Stimulated activated naive CD4-positive, alpha-beta T cell (primary cell): ENCODE measurements at places on chromosomes 5 and 9.

DNA sequence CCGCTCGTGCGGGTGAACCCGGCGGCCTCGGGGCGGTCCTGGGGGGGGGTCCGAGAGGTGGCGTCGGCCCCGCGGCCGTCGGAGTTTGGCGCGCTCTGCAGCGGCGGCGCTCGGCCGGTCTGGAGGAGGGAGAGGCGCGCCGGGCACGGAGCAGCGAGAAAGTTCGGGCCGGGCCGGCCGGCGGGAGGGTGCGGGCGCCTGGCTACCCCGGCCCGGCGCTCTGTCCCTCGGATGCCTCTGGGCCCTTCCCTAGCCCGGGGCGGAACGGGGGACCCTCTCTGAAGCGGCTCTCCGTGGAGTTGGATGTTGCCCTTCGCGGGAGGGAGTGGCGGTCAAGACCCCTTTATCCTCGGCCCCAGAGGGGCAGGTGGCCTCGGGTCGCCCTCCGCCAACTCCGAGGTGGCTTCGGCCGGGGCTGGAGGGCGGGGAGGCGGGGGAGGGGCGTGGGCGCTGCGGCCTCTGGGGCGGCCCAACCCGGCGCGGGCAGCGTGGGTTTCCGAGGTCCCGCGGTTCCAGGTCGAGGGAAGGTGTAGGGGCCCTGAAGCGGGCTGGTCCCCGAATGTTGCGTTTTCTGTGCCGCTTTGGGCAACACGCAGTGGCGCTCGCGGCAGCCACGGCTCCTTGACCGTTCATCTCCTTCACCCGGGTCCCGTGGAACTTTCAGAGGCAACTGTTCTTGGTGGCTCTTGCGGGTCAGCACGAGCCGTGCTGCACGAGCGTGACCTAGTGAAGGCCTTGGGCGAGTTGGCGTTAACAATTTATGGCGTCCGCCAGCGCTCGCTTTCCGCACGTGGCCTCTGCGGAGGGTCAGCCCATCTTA is 290.5 kb downstream of the DOCK8 start:
- peak; percentile 44 for DNase-seq

- no peak for DNase-seq
Measured at GRCh38 chr9:4540425-4540824, 50.2 kb downstream of the SLC1A1 start.

GRCh38 chr9:19976226-19976625 is 187.4 kb upstream of the SLC24A2 start:
- DNase-seq, result peak; percentile 50

DNA sequence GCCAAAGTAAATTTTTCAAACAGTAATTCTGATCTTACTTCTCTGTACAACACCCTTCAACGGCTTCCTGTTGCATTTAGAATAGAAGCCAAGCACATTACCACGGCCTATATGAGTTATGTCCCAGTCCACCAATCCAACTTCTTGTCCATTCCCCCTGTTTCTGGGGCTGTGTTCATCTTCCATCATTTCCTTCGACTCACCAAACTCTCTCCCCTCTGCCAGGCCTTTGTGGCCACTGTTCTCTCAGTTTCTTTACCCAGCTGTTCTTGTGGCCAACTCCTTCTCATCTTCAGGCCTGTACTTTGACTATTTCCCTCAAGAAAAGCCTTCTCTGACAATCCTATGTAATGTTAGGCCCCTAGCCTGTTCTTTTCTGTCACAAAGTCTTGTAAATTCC is 259.4 kb upstream of the EFNA5 start:
- no peak for DNase-seq

DNA sequence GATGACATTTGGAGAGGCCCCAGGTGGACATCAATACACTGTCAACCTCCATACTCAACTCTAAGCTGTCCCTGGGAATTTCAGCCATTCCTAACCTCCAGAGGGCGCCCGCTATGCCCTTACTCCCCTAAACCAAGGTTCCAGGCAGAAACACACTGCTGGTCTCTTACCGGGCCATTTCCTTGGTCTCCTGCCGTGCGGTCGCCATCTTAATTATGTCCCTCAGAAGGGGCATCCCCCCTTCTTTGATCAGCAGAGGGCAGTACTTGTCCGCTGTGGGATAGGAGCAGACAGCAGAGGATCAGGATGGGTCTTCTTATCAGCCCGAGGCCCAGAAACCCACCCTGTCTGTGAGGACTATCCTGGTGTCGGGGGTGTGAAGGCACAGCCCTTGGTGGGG is 9.3 kb upstream of the ZDHHC12 start:
- DNase-seq, result no peak

DNA sequence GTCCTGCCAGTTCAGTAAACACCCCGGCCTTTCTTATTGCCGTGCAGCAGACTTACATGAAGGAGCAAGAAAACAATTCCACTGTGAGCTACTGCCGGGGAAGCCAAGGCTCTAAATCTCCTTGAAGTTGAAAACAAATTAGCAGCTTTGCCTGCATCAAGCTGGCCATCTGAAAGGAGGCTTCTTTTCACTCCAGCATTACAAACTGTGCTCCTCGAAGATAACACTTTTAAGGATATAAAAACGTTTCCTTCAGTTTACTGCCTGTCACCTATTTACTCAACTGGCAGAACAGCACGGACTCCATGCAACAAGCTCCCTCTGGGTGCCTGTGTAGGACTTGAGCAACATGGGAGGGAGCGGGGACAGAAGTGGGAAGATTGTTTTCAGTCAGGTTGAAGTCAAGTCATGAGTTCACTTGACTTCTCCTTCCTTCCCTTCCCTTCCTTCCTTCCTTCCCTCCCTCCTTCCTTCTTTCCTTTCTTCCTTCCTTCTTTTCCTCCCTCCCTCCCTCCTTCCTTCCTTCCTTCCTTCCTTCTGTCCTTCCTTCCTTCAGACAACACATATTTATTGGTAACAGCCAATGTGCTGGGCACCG is 67.4 kb downstream of the ZNF608 start:
- DNase-seq, result no peak

DNA sequence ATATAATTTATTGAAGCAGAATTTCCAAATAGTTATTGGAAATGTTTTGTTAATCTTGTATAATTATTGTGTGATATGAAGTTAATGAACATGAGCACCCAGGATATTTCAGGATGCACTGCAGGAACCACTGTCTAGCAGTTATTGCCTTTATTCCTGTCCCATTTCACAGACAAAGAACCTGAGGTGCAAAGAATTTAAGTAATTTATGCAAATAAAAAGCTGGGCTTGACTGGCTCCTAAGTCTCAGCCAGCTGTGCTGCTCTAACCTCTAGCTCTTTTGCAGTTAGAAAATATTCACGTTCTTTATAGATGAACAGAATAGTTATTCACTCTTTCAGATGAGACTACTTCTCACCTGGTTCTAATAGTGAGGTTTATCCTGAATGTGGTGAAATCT is 50.0 kb upstream of the NUDT12 start:
- DNase-seq, result no peak

GRCh38 chr9:121483049-121483448 is 16.6 kb downstream of the GGTA1 start:
- DNase-seq, result no peak

- DNase-seq, result no peak
Measured at GRCh38 chr9:130703501-130703900, 9.9 kb downstream of the EXOSC2 start.

DNA sequence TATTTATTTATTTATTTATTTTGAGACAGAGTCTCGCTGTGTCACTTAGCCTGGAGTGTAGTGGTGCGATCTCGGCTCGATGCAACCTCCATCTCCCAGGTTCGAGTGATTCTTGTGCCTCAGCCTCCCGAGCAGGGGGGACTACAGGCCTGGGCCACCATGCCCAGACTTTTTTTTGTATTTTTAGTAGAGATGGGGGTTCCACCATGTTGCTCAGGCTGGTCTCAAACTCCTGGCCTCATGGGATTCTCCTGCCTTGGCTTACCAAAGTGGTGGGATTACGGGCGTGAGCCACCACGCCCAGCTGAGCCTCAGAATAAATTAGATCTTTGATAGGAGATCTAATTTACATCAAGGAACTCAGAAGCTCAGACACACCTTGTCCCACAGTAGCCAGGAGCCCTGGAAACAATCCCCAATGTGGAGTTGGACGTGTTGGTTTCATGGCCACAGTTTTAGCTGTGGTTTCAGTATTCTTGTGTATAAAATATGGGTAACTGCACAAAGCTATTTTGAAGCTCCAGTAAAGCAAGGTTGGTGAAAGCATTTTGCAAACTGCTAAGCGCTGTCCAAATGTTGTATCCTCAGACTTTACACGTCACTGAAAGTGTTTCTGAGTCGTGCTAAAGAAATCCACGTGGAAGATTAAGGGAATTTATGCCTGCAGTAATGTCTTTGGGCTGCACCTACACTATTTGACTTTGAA is 3.0 kb upstream of the HNRNPAB start:
- no peak for DNase-seq

GRCh38 chr9:107749787-107750444 is 260.3 kb upstream of the KLF4 start:
- no peak for DNase-seq

- no peak for DNase-seq
Measured at GRCh38 chr9:13274886-13275641, 4.4 kb downstream of the MPDZ start.
